RPMI7951 (cell line): ENCODE measurements at places on chromosomes 16 and 17. TPM values are rescaled to one million over a fixed set of nuclear protein-coding genes. Genes with fewer than 3 reads are reported as not detected.

DNA sequence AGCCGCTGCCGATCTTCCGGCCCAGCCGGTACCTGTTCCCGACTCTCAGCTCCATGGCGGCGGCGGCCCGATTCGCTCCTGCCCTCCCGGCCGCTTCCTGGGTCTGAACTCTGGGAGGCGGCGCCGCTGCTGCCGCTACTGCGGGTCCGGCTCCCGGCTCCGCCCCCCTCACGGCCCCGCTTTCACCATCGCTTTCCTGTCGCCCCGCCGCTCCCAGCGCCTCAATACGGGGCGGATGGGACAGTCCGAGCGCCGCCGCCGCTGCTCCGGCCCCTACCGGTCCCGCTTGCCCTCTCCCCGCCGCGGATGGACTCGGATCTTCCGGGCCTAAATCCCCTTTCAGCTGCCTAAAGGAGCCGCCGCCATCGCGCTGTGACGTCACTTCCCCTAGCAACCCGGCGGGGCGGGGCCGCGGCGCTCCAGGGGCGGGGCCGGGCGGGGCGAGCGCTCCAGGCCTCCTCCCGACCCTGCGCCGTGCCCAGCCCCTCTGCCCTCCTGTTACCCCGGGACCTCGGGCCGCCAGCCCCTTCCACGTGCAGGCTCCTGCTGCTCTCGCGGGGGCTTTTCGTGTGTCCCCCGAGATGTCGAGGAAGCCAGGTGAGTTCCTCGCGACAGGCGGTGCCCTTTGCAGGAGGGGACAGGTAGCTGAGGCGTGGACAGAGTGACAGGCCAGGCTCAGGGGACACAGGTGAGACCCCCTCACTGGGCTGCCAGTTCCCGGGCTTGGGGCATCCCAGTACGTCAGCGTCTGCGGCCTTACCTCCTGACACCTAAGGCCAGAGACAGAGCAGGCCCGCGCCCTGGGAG is at the start of gene CSNK1D:
TSS of gene CSNK1D (minus strand) at position 374 of the 807 bp plus-strand sequence. CDS start at position 55, 319 bp downstream.
- peak; percentile 80 for DNase-seq

Gene KCNJ18
- total RNA-seq, result not detected in 2 replicates

GRCh38 chr17:35898283-35899070 is 18.3 kb upstream of the CCL5 start:
- DNase-seq, result peak; percentile 23

GRCh38 chr16:69318911-69319289 is 7.8 kb downstream of the VPS4A start:
- no peak for DNase-seq

- DNase-seq, result no peak
These were observed 3.3 kb downstream of the HASPIN start for GRCh38 chr17:3727041-3727440.

Gene AP1G1
- 42.3 and 50.7 TPM in 2 replicates for total RNA-seq

- DNase-seq, result no peak
These were observed 29.4 kb downstream of the TMEM11 start for GRCh38 chr17:21184570-21184969.

DNA sequence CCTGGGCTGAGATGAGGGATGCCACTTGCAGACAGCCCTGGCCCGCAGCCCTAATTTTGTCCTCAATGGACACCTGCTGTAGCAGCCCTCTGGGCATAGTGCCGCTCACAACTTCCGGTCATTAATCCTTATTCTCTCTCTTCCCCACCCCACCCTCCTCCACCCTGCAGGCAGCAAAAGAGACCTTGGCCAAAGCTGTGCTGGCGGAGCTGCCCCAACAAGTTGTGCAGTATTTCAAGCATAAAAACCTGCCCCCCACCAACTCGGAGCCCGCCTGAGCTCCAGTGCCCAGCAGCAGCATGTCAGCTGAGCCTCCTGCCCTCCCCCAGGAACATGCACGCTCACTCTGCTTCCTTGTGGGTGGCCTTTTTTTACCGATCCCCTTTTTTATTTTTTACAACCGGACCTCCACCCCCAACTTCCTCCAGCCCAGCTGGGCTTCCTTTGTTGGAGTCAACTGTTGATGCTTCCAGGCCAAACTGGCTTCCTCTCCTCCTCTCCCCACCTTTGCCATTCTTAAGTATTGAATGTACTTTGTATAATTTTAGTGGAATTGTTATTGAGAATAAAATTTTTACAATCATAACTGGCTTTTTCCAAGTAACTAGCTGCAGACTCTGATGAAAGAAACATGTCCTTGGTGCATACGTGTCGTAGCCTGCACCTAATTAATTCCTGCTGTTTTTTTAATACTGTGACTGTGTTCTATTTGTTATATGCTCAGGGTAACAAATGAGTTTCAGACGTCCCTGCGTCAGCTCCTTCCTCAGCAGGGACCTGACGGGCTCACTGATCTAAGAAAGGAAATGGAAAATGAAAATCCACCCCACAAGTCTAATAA is 38.2 kb downstream of the PSME3IP1 start:
- DNase-seq, result no peak
